Astrocyte of the spinal cord (primary cell): ENCODE measurements at places on chromosomes 5 and 9.

DNA sequence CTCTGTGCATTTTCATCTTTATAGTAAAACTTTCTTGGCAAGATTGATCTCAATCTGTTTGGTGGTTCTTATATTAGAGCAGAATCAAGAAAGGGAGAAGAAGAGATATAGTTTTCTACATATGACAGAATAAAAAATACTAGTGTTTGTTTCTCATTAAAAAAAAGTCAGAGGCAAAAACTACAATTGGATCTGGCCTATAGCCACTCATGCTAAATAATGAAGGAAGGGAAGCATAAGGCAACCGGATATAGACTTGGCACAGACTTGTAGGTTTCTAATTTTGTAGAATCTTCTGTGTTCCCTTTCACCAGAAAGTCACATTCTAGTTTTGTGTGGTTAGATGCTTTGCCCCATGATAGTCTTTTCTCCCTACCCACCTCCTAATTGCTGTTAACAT is 306.2 kb downstream of the PIK3R1 start:
- no peak for DNase-seq

- DNase-seq, result no peak
These were observed 146.4 kb downstream of the EGFLAM start for GRCh38 chr5:38404667-38405276.

GRCh38 chr9:88544245-88544644 is 9.3 kb downstream of the NXNL2 start:
- no peak for DNase-seq

GRCh38 chr5:124670722-124671184 is 75.7 kb downstream of the ZNF608 start:
- no peak for DNase-seq

DNA sequence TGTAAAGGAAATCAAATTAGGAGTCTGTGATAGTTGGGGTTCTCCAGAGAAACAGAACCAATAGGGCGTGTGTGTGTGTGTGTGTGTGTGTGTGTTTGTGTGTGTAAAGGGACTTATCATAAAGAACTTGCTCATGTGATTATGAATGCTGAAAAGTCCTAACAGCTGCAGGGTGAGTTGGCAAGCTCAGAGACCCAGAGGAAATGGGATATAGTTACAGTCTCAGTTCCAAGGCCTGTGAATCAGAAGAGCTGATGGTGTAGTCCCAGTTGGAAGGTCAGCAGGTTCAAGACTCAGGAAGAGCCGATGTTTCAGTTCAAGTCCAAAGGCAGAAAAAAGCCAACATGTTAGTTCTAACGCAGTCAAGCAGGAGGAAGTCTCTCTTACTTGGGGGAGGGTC is 214.2 kb downstream of the ELAVL2 start:
- peak; percentile 50 for DNase-seq

- no peak for DNase-seq
These were observed 92.6 kb downstream of the TMEM174 start for GRCh38 chr5:73265641-73266040.

DNA sequence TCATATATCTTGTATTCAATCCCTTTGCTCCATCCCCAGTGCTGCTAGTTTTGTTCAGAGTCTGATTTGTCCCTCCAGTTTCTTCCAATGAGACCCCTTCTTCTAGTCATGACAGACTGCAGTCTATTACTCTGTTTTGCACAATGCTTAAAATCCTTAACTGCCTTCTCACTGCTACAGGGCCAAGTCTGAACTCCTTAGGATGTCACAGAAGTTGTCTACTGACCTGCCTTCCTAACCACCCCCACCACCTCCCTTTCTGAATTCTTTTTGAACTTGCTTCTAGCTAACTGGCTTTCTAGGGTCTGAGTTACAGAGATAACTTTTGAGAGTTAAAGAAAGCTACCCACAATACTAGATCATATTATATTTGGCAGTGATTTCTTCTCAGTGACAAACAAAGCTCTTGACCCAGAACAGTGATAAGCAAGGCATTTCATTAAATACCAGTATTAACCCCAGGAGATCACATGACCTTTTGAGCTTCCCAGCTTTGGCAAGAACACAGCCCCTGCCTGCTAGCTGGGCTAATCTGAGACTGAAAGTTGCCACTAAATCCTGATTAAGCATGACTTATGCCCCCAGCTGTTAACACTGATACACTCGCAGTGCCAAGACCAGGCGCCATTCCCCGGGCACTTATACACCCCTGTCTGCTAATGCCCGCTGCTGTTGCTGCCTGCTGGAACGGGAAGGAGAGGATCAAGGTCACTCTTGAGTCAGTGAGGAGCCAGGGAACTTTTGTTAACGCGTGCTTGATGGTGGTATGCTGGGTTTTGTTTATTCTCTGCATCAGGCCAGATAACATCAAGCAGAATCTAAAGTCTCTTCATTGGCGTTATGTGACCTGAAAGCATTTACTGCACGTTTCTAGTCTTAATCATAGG is 36.4 kb upstream of the ADAMTSL1 start:
- no peak for DNase-seq

GRCh38 chr9:128092199-128092977 is 24.4 kb downstream of the SLC25A25 start:
- no peak for DNase-seq

DNA sequence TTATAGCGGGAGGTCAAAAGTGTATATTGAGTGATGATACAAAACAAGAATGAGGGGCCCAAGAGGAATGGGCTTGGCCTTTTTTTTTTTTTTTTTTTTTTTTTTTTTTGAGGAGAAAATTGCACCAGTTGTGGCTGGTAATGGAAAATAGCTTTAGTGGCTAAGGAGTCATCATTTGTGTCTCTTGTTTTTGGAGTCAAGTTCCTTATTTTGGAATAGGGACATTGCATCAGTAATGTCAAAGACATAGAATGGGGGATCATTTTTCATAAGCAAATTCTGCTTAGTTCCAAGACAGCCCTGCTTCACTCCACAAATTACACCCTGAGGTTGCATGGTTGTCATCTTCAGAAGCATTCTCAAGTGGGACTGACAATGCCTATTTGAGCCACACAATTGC is 137.4 kb downstream of the STK32A start:
- DNase-seq, result no peak

DNA sequence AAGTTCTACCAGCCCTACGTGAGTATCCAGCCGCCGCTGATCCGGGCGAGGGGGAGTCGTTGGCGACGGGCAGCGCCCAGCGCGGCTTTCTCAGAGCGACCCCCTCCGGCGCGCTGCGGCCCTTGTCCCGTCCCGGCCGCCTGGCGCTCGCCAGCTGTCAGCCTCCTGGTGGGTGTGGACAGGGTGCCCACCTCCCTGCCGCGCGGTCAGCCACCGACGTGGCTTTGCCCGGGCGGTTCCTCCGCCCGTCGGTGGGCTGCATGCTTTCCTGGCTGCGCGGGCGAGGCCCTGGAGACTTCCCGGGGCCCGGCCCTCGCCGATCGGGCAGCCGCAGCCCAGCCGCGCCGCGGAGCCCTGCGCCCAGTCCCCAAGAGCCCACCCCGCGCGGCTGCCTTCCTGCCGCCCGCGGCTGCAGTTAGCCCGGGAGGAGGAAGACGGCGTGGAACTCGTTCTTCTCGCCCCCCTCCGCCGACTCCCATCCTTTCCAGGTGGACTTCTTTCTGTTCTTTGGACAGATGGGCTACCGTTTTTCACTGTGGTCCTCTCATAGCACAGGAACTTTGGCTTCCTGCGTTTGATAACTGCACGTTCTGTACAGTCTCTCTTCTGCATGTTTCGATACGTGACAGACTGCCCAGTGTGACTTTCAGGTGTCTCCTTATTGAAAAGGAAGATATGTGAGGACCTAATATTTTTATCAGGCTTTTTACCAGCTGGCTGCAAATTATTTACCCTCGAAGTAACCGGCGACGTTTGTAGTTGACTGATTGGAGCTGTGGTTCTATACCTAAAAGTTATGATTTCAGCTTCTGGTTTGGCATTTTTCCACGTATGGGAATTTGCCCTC is 577 bp downstream of the AP3S1 start:
- peak; percentile 20 for DNase-seq

GRCh38 chr5:43567967-43568366 is 11.1 kb upstream of the PAIP1 start:
- no peak for DNase-seq

DNA sequence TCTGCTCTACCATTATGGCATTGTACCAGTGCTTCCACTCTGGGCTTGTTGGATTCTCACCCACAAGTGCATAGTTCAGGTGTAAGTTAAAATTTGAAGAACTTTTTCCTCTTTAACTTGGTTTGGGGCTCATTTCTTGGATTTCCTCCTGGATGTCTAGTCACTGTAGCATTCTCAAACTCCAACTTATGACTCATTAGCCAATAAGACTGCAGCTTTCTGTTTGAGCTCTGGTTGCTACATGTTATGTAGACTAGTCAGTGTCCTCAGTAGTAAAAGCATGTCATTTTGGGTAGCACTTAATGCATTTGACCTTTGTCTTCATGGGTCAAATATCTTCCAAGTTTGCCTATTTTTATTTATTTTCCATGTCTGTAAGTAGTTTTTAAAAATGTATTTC is 790.8 kb downstream of the BRINP1 start:
- peak; percentile 69 for DNase-seq

- no peak for DNase-seq
These were observed 303.0 kb upstream of the GRIA1 start for GRCh38 chr5:153187503-153187902.

GRCh38 chr5:150616506-150616905 is 24.0 kb upstream of the SYNPO start:
- no peak for DNase-seq

DNA sequence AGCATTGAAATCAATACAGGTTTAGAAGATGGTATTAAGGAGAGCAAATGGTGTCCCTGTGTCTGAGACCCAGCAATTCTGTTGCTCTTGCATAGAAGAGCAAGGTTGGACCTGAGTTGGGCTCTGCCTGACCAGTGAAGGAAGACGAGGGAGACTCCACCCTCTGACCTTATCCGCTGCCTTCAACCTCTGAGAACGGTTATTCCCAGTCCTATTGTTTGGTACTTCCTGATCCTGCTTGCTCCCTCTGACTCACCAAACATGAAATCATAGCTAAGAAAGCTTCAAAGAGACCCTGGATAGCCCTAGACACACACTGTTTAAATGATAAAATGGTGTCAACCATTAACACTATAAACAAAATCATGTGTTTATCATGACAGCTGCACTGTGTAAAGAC is 218.5 kb downstream of the PLK2 start:
- no peak for DNase-seq

- DNase-seq, result peak; percentile 72
These were observed 815.1 kb downstream of the TLE1 start for GRCh38 chr9:80874276-80874675.

DNA sequence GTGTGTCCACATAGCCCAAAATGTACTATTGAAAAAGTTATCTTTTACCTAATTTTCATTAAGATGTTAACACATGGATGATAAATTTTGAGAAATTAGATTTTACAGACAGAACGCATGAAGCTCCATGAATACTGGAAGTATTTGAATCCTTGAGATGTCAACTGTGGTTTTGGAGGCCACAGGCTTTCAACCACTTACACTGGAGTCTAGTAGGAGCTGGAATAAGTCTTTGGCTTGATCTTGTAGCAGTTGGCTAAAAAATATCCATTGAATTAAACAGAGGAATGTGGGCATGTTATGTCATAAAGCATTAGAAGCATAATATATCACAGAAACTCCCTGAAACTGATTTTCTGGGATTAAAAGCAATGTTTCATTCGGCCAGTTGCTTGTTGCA is 52.9 kb downstream of the CAMK4 start:
- no peak for DNase-seq

- DNase-seq, result peak; percentile 96
These were observed 53.9 kb downstream of the RAI14 start for GRCh38 chr5:34709861-34710673.

DNA sequence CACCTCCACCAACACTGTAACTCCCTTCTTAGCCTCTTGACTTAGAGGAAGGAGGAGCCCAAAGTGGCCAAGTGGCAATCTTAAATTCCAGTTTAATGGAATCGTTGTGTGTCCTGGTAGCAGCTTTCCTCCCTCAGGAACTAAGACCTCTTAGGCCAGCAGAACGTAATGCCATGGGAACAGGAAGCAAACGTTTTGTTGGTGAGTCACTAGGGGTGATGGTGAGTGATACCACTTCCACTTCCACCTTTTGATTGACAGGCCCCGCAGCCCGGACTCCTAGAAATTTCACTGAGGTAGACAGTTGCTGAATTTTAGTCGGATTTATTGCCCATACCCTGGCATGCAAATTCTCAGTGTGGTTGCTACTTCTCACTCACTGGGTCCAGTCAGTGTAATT is 94.2 kb upstream of the FBN2 start:
- DNase-seq, result no peak

DNA sequence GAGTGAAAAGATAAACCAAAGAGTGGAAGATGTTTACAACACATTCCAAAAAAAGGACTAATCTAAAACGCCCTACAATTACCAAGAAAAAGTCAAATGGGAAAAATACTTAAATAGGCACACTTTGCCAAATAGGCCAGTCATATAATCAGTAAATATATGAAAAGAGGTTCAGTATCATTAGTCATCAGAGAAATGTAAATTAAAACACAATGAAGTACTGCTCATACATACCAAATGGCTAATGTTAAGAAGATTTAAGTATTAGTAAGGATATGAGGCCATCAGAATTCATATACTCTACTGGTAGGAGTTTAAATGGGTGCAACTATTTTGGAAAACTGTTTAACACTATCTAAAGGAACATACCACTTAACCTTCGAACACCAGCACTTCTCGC is 47.6 kb downstream of the ZDHHC21 start:
- DNase-seq, result no peak

DNA sequence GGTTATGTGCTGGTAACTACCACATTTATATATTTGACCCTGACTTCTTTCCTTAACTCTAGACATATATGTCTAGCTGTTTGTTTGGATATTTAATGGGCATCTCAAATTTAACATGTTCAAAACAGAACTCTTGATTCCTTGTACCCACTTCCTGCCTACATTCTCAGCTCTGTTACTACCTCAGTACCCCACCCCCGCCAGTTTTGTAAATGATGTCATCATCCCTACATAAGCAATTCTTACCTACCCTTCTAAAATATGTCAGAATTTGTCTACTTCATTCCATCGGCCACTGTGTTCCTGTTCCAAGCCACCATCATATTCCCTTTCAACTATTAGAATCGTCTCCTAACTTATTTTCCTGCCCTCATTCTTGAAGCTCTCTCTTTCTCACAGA is 4.8 kb downstream of the RAD50 start:
- DNase-seq, result no peak

GRCh38 chr9:20042128-20042711 is 253.4 kb upstream of the SLC24A2 start:
- no peak for DNase-seq

DNA sequence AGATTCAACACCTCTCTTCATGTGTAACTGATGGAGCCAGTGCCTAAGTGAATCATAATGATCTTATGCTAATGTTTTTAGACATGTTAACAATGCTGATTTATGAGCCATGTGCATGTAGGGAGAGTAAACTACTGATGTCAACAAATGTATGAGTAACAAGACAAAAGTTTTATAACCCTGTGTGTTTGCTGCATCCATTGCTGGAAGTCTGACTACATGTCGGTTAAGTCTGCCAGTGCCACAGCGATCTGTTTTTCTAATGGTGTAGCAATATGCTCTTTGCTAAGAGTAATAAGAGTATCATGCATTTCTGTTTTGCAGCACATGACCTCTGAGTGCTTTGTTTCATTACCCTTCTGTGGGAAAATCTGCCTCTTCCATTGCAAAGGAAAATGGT is 26.4 kb upstream of the TMOD1 start:
- DNase-seq, result peak; percentile 10
